ENCODE measurements at places on chromosomes 7 and 10.

- peak; percentile 43 for DNase-seq
These were observed 89.8 kb downstream of the ARL4A start for GRCh38 chr7:12777257-12777656.

DNA sequence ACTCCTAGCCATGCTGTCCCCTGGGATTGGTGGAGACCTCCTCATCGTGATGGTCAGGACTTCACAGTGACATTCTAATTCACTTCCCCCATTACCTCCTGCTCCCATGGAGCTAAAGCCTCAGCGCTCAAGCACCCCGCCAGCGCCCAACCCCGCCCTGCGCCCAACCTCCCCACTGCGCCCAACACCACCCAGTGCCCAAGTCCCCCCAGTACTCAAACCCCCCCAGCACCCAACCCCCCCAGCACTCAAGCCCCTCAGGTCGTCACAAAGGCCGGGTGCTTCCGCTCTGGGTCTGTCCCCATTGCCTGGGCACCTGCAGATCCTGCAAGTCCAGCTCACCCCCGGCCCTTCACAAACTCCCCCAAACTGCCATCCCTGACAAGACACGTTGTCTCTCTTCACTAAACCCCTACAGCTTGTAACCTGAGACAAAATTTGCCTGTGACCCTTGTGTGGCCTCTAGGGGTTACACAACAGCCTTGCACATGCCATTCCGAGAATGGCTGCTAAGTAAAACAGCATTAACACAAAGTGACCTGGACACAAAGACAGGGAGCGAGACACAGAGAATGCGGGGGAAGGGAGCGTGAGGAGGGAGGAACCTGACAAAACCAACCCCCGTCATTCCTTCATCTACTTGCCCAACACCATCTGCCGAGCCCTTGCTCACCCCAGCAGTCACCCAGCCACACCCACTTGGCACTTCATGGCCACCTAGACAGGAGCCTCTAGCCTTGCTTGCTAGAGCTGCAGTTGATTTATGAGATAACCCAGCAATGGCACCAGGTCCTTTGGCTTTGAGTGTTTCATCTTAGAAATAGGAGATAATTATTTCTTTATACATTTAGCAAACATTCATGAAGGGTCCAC lies 107.8 kb downstream of the ADARB2 start:
- DNase-seq: no peak

GRCh38 chr7:155811895-155812761 lies at the start of gene SHH:
SHH (minus strand) TSS chr7:155812463; CDS start chr7:155812122, 341 bp downstream.
- no peak for DNase-seq

GRCh38 chr7:115973406-115973805 lies 57.2 kb downstream of the TFEC start:
- DNase-seq: no peak

- DNase-seq: peak; percentile 58
These were observed 39.5 kb downstream of the TSPAN14 start for GRCh38 chr10:80493522-80494051.

DNA sequence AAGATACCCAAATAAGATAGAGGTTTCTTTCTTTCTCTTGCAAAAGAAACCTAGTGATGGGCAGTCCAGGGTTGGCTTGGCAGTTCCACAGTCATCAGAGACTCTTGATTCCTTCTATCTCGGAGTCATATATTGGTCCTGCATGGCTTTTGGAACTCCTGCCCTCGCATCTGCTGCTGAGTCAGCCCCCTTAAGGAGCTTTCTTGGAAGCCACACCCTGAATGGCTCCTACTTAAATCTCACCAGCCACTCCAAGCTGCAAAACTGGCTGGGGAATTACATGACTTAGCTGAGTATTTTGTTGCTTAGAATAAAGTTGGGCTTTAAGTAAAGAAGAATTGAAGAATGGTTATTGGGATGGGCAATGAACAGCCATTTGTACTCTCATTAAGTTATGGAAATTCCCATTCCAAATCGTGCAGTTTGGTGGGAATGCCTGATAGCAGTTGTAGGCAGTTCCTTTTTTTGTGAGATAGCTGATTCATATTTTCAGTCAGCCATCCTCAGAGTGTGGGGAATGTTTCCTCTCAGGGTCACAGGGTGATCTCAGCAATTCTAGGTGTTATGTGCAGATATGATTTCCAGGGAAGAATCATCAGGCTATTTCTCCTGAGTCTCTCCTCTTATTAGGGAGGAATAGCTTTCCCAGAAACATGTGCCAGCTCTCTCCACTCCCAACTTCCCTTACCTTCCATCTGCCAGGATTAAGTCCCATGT lies 209.9 kb downstream of the BBS9 start:
- no peak for DNase-seq

DNA sequence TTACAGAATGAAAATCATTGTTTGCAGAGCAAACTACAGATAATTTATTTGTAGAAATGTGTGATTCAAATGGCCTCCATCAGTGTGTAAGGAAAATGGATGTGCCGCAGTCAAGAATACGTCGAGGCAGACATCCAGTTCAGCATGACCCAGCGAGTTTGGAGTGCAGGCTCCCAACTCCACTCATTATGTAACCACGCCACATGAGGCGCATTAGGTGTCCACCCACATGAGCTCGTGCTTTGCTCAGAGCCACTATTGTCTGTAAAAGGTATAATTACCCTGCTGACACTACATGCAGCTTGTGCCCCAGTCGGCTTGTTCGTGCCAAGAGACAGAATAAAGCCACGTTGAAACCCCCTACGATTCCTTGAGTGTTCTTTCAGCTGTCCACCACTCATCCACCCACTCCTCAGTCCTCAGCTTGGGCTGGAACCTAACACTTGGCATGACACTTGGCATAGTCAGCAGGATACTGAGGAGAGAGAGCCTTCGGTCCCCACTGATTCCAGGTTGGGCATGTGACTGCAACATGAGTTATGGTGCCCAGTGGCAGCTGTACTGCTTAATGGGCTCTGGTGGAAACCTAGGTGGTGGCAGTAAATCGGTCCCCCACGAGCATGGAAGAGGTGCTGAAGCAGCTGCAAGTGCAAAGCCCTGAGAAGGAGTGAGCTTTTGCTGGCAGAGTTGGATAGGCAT lies 102.7 kb downstream of the BICC1 start:
- no peak for DNase-seq

- no peak for DNase-seq
These were observed 333.1 kb downstream of the CXCL12 start for GRCh38 chr10:44051584-44052385.

- no peak for DNase-seq
These were observed 158.8 kb upstream of the ADARB2 start for GRCh38 chr10:1896153-1896552.

GRCh38 chr10:78266741-78267469 lies 233.2 kb downstream of the RPS24 start:
- DNase-seq: no peak

DNA sequence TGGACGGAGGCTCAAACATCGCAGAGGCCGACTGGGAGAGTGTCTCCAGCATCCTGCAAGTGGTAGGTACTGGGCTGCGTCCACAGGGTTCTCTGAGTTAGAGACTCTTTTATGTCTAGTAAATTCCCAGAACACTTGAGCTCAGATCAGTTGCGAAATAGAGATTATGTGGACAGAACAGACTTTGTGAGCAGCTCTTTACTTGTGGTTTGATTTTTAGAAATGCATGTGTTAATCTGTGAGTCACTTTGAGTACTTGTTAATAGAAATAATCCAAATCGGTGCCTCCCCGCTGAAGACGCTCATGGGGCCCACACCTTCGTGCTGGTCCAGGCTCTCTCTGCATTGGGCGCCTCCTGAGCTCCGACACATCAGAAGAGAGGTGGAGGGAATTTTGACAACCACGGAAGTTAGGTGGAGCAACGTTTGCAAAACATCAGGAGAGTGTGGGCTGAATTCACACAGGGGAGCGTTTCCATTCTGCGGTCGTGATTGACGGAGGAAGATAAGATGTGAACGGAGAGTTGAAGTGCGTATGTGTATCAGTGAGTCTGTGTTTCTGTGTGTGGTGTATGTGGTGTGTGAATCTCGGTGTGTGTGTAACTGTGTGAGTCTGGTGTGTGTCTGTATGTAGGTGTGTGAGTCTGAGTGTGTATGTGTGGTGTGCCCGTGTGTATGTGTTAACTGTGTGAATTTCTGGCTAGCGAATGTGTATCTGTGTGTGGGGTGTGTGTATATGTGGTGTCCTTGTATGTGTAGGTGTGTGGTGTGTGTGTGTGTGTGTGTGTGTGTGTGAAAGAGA lies 32.1 kb downstream of the PFKP start:
- DNase-seq: peak; percentile 77

DNA sequence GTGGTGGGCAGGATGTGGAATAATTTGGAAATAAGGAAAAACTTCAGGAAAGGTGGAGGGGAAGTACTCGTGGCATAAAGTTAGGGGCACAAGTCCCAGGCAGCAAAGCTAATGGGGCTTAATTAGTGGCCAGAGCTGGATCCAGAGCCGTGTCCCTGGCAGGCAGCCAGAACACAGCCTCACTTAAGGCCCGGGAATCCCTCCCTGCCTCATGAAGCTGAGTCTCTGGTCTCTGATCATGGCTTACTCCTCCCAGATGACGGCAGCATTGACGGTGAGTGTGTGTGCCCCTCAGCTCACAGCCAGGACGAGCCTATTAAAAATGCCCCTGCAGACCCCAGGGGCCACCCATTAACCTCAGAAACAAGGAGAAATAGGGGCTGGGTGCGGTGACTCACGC lies 48.2 kb upstream of the NPTX2 start:
- DNase-seq: no peak

DNA sequence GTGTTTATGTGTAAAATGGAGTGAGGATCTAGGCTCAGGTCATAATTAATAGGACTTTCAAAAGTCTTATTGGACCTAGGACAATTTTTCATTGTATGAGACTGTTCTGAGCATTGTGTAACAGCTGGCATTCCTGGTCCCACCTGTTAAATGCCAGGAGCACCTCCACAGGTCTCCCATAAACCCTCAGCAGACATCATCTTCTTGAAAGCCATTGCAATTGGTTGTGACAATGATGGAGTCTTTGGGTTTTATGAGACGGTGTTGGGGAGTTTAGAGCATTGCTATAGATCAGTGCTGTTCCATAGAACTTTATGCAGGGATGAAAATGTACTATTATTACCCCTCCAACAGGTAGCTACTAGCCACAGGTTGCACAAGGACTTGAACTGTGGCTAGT lies 108.9 kb downstream of the ORC5 start:
- DNase-seq: no peak

DNA sequence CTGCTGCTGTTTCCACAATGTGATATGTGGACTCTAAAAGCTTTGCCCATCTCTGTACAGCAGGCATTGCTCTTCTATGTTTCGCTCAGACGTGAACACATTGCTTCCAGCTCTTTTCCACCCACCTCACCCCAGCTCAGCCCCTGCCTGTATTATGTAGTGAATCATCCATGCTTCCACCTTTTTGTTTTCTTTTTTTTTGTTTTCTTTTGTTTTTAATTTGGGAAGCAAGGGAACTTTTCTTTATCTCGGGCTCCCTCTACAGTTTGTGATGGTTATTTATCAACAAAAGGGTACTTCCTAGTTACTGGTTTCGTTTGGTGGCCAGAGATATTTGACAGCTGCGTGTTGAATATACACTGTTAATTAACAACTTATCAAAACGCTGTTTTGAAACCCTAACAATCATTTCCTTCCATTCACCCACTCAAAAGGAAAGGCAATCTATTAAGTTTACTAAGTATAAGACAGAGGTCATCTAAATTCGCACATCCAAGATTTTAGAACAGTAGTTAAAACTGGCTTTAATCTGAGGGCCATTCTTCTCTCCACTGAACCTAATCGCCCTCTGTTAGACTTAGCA lies 127.9 kb upstream of the STK17A start:
- peak; percentile 61 for DNase-seq

DNA sequence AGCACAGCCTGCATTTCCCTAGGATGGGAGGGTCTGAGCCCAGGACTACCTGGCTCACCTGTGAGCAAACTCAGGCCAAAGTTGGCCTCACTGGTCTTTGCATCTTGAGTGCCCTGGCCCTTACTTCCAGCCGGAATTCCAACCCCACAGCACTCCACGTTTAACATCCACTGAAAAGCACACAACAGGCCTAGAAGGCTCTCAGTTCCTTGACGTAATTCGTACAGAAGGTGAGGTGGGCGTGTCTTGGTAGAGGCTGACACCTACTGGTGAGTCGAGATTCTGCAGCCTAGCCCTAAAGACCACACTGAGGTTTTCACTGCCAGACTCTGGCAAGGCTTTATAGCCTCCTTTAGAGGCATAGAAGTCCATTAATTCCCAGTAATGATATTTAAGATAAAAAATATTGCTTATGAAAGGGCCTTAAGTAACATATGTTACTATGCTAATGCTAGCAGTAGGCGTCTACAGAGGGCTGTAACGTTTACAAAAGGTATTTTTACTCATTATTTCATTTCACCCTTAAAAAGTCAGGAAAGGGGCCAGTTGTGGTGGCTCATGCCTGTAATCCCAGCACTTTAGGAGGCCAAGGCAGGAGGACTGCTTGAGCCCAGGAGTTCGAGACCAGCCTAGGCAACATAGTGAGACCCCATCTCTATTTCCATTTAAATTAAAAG lies 95.8 kb downstream of the HIP1 start:
- peak; percentile 89 for DNase-seq

DNA sequence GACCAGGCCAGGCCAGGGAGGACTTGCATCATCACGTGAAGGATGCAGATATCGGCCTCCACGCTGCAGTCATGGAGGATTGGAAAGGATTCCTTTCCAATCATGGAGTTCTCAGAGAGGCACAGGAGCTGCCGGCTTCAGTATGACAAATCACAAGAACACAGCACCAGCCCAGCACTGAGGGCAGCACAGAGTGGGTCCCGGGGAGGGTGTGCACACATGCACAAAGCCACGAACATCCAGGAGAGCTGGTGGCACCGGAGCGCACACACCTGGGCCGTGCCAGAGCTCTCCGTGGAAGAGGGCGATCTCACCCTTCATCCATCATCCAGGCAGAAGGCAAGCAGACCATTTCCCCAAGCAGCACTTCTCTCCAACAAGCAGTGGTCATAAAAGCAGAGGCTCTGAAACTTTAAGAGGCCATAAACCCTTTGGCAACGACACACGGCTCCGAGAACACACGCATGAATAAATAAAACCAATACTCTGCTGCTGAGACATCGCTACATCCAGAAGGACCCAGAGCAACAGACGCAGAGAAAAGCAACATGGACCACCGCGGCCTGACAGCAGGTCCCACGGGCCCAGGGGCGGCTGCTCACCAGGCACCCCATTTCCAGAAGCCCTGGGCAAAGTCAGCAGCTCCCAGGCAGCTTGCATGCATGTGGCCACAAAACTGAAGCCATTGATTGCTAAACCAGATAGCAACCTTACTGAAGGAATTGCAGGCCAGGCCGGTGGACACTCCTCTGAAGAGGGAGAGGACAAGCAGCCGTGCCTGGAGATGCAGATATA lies 180.8 kb downstream of the USP6NL start:
- DNase-seq: no peak

- DNase-seq: no peak
These were observed 714.1 kb upstream of the COBL start for GRCh38 chr7:52030722-52031121.

- DNase-seq: peak; percentile 33
These were observed 122.3 kb downstream of the TRIL start for GRCh38 chr7:28835800-28836199.

DNA sequence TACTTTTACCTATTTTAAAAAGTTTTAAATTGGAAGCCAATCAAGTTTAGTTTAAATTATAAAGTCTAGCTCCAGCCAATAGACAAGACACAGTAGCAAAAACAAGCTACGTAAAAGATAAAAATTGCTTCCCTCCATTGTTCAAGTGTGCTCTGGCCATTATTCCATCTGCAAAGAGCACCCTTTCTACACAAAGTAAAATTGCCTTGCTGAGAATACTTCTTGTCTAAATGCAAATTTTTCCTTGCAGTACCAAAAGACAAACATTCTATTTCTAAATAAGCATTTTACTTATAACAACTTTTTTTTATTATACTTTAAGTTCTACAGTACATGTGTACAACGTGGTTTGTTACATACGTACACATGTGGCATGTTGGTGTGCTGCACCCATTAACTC lies 75.9 kb upstream of the ZNF746 start:
- no peak for DNase-seq
